Suppressor macrophage treated with lipopolysaccharide for 4 hours (primary cell): ENCODE measurements at places on chromosomes 7 and 10.
A peak's percentile ranks its signal among the peaks of the same experiment; 100 is the strongest.

- no peak for DNase-seq
Measured at GRCh38 chr10:67818323-67818722, 19.7 kb downstream of the DNAJC12 start.

- DNase-seq, result no peak
Measured at GRCh38 chr10:59064759-59065539, 111.5 kb upstream of the PHYHIPL start.

GRCh38 chr10:125976960-125977605 is 80.7 kb downstream of the FANK1 start:
- no peak for DNase-seq

- peak; percentile 59 for DNase-seq
Measured at GRCh38 chr10:80260295-80261243, 28.9 kb downstream of the MAT1A start.

- DNase-seq, result no peak
Measured at GRCh38 chr10:27618036-27618615, 114.0 kb downstream of the RAB18 start.

GRCh38 chr10:33793793-33794192 is 459.3 kb upstream of the NRP1 start:
- DNase-seq, result no peak

GRCh38 chr7:23272275-23272674 is 25.7 kb downstream of the GPNMB start:
- no peak for DNase-seq

DNA sequence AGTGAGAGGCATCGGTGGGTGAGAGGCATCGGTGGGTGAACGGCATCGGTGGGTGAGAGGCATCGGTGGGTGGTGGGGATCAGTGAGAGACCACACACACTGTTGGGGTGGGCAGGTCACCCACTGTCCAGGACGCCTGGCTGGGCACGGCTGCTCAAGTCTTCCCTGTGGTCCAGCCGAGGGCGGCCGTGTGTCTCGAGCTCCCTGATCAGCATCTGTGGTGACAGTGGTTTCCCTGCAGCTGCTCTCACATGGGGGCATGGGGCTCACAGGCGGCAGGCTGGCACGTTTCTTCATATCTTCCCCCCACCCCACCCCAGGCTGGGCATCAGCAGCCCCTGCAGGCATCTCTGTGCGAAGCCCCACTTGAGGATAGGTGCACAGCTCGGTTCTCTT is 78.2 kb downstream of the NKX6-2 start:
- no peak for DNase-seq

DNA sequence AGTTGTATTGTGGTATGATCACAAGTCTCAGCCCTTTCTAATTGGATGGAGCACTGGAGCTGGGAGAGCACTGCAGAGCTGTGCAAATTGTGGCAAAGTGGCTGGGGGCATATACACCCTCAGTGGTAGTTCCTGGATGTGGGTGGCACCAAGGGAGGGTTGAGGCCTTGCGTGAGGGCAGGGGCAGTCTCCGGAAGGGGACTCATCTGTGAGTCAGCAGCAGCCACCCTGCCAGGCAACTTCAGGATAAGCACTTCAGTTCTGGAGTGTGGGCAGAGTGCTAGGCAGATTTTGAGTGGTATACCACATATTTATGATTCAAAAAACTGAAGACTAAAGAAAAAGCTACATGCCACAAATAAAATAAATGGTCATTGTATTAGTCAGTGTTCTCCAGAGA is 210.5 kb downstream of the ETV1 start:
- DNase-seq, result no peak

DNA sequence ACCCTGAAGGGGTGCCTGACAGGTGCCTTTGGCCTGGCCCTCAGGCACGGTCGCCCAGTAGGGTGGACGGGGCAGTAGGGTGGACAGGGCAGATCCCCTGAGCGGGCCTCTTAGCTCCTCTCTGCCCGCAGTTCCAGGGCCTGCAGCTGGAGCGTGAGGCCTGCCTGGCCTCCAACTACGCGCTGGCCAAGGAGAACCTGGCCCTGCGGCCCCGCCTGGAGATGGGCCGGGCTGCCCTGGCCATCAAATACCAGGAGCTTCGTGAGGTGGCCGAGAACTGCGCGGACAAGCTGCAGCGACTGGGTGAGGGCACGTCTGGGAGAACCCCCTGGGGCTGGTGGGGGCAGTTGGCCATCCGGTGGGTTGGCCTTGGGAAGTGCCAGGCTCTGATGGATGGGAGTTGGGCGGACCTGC is 1.7 kb downstream of the VPS37D start:
- DNase-seq, result no peak

- DNase-seq, result no peak
Measured at GRCh38 chr10:110336111-110336721, 31.5 kb upstream of the SMNDC1 start.

DNA sequence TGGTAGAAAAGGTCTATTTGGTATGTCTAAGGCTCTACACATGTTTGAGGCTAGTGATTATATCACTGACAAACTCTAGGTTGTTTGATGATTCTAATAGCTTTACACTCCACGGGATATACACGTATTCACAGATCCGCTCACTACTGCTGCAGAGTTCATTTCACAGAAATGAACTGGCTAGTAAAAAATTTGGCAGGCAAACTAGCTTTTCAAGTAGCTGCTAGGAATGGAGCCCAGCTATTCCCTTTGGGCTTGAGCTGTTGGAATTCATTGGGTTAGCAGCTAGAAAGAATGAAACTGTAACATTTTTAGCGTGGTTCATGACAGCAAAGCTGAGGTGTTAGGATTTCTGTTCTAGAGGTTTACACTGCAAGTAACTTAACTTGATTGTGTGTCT is 37.6 kb downstream of the R3HCC1L start:
- no peak for DNase-seq

GRCh38 chr7:33841705-33842129 is 63.6 kb upstream of the BMPER start:
- peak; percentile 0 for DNase-seq

GRCh38 chr10:29023678-29024077 is 265.2 kb upstream of the LYZL1 start:
- no peak for DNase-seq

- no peak for DNase-seq
Measured at GRCh38 chr7:121603886-121604285, 207.8 kb upstream of the FAM3C start.

- DNase-seq, result no peak
Measured at GRCh38 chr10:20839141-20839540, 58.0 kb downstream of the NEBL start.

DNA sequence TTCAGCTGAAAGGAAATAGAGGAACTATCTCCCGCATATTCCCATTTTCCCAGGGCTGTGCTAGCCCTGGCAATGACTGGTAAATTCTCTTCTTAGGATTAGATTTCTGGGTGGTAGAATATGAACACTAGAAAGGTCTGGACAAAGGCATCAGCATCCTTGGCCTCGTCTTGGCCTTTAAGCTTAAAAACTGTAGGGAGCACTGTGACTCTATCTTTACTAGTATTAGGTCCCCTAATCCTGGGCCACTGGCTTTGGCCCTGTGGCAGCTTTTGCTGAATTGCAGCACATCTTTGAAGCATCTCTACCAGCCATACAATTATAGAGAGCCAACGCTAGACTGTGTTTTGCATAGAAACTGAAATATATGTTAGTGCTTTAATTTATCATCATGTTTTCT is 41.5 kb upstream of the EBLN1 start:
- peak; percentile 11 for DNase-seq

- DNase-seq, result no peak
Measured at GRCh38 chr10:18308600-18308999, 168.4 kb downstream of the CACNB2 start.

GRCh38 chr10:20986049-20986448 is 88.9 kb upstream of the NEBL start:
- DNase-seq, result no peak

GRCh38 chr7:57179776-57180415 is 47.7 kb upstream of the ZNF479 start:
- DNase-seq, result no peak

DNA sequence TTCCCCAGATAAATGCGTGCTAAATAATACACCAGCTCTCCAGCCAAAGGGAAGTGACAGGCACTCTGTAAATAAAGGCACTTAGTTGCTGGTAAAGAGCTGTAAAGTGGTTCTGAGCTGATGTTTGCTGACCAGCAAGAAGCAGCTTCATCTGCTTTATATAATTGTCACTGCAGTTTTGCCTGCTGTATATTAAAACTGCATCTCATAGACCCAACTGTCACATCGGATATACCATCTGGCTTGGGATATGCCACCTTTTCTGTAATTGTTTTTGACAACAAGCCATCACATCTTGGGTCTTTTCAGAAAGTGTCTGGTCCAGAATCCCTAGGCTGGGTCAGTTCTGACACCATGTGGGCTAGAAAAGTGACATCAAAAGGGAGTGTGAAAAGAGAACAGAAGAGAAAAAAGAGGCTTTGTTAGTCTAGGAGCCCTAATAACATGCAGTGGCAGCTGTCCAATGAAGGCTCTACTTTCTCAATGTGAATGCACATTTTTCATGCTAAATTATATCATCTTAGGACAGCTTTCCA is 697.6 kb downstream of the KCNMA1 start:
- no peak for DNase-seq

DNA sequence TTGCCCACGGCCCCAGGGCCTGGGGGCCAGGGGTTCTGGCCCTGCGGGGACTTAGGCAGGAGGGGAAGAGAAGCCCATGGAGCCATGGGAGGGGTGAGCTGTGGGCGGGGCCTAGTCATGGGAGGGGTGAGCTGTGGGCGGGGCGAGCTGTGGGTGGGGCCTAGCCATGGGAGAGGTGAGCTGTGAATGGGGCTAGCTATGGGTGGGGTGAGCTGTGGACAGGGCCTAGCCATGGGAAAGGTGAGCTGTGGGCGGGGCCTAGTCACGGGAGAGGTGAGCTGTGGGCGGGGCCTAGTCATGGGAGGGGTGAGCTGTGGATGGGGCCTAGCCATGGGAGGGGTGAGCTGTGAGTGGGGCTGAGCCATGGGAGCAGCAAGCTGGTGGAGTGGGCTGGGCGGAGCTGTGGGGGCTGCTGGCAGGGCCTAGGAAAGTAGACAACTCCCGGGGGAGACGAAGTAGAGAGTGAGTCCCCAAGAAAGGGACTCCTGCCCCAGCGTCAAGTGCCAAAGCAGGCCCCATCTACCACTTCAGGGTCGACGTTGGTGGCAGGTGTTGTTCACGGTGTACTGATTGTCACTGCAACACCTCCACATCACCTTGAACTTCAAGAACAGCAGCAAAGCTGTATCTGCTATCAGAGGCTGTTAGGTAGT is 19.2 kb upstream of the TTYH3 start:
- DNase-seq, result no peak

DNA sequence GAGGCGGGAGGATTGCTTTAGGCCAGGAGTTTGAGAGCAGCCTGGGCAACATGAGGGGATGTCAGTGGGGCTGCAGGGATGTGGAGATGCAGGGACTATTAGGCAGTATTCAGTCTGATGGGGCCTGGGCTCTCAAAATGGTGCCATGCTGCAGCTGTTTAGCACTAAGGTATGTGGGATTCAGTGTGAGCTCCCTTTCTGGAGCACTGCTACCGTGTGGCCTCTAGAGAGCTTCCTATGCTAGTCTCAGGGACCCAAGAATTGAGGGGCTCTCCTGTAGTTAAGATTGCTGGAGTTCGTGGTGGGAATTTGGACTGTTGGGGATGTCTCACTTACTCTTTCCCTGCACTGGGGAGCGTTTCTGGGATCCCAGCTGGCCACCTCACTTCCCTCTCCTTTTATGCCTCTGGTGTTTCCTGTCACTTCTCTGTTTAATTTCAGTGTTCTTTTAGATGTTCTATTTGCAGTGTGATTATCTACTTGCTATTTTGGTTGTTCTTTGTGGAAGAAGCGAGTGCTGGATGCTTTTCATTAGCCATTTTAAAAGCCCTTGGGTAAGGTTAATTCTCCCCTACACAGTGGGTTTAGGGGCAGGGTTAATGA is 23.4 kb downstream of the LSMEM1 start:
- no peak for DNase-seq

DNA sequence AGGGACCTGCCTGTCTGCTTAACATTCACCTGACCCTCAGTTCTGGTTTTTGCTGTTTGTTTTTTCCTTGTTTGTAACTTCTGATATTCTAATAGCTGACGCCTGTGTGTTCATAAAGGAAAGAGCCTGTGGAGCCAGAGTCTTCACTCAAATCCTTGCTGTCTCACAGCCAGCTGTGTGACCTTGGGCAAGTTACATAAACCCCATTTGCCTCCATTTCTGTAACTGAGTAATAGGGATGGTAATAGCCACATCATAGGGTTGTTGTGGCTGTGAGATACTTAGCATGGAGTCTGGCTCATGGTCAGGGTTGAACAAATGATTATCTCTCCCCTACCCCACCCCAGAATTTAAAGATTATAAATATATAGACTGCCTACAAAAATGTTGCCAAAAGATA is 27.0 kb downstream of the WBP1L start:
- DNase-seq, result no peak

- no peak for DNase-seq
Measured at GRCh38 chr10:127027786-127028185, 122.6 kb downstream of the DOCK1 start.

GRCh38 chr10:106826716-106827115 is 337.8 kb downstream of the SORCS1 start:
- DNase-seq, result peak; percentile 49

- no peak for DNase-seq
Measured at GRCh38 chr10:3255075-3255474, 82.5 kb upstream of the PITRM1 start.

- no peak for DNase-seq
Measured at GRCh38 chr10:21495002-21495751, 30.3 kb downstream of the SKIDA1 start.

GRCh38 chr10:101816376-101816775 is 1.9 kb downstream of the OGA start:
- no peak for DNase-seq

DNA sequence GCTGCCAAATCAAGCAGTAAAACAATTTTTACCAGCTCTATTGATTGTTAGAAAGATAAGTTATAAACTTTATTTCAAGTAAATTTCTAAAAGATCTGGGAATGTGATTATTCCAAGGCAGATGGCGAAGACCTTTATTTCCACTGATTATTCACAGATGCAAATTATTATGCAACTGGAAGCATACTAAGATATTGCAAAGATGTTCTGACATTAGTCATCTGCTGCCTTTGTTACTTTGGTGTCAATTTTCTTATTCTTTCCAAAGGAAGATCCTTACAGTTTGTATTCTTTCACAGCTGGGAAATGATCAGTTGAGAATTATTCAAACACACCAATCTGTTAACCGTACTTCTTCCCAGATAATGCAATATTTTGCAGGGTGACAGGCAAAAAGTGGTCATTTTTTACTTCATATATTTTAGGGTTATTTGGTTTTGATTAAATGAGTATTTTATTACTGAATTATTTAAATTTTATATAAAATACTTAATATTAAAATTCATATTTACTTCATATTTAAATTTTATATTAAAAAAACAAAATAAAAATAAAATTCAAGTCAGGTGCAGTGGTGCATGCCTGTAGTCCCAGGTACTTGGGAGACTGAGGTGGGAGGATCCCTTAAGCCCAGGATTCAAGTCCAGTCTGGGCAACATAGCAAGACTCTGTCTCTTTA is 171.3 kb downstream of the FZD1 start:
- no peak for DNase-seq

- no peak for DNase-seq
Measured at GRCh38 chr10:12597788-12598765, 248.7 kb downstream of the CAMK1D start.
